ENCODE measurements at places on chromosomes 4 and X. TPM values are rescaled to one million over a fixed set of nuclear protein-coding genes. Genes with fewer than 3 reads are reported as not detected.

DNA sequence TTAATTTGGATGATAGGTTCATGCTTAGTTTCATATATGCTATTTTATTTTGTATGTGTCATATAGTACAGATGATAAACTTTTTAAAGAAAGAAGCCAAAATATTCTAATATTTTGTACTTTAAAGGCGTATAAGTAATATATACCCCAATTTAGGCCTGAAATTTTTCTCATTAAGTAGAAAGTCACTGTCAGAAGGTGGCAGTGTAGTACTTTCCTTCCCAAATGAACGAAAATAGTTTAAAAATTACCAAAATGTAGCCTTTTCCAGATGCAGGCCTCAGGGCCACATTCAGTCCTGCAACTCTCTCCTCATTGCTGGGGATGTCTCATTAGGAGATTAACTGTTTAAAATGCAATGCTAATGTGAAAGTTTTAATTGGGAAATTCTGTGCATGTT is 1263.6 kb downstream of the C4orf33 start:
- DNase-seq = no peak
- H3K4me1 ChIP-seq = no peaks in the 10 kb centered on the region
- no peak overlapping the region for H3K27ac ChIP-seq

DNA sequence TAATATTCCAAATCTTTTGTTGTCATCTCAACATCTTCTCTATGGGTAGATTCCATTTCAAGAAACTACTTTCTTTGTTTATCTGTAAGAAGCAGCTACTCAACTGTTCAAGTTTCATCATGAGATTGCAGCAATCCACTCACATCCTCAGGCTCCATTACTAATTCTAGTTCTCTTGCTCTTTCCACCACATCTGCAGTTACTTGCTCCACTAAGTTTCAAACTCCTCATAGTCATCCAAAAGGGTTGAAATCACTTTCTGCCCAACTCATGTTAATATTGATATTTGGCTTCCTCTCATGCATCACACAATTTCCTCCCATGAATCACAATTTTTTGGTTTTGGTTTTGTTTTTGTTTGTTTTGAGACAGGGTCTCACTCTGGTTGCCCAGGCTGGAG is 35.7 kb downstream of the ADH5 start:
- peaks cover 5% of the 10 kb centered on the region for H3K4me1 ChIP-seq
- DNase-seq = no peak

DNA sequence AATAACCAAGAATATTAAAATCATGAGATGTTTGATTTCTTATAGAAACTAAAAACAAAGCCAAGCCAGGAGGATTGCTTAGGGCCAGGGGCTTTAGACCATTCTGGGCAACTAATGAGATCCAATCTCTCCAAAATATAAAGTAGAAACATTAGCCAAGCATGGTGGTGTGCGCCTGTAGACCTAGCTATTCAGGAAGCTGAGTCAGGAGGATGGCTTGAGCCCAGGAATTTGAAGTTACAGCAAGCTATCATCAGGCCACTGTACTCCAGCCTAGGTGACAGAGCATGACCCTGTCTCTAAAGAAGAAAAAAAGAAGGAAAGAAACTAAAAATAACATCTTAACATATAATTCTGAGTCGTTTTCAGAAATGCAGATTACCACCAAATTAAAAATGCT is 96.7 kb downstream of the NAF1 start:
- no peaks in the 10 kb centered on the region for H3K27me3 ChIP-seq
- no peaks in the 10 kb centered on the region for H3K36me3 ChIP-seq
- H3K27ac ChIP-seq = no peak overlapping the region
- H3K4me3 ChIP-seq = no peak overlapping the region
- no peak for DNase-seq

GRCh38 chr4:174554231-174554728 is 32.0 kb upstream of the HPGD start:
- no peaks in the 10 kb centered on the region for H3K27me3 ChIP-seq
- H3K36me3 ChIP-seq = no peaks in the 10 kb centered on the region
- H3K4me1 ChIP-seq = no peaks in the 10 kb centered on the region
- no peak overlapping the region for H3K4me3 ChIP-seq
- no peak overlapping the region for H3K27ac ChIP-seq
- DNase-seq = no peak

DNA sequence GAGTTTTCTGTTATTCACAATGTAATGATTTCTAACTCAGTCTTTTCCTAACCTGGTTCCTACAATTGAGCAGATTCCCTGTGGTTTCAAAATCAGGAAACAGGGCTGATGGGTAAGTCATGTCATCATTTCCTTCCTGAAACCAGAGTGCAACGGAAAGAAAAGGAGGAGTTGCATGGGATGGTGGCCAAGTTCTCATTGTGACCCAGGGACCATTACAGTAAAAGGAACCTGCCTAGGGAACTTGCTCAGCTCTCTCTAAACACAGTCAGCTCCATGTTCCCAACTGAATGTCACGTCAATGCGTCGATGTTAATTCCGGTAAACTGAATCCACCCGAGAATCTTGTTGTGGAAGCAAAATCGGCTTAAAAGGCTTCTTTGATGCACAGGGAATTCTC is 51.2 kb downstream of the LGI2 start:
- H3K27ac ChIP-seq = no peak overlapping the region
- H3K27me3 ChIP-seq = no peaks in the 10 kb centered on the region
- H3K4me3 ChIP-seq = peak overlapping the region; percentile 38
- H3K4me1 ChIP-seq = no peaks in the 10 kb centered on the region
- H3K36me3 ChIP-seq = no peaks in the 10 kb centered on the region

DNA sequence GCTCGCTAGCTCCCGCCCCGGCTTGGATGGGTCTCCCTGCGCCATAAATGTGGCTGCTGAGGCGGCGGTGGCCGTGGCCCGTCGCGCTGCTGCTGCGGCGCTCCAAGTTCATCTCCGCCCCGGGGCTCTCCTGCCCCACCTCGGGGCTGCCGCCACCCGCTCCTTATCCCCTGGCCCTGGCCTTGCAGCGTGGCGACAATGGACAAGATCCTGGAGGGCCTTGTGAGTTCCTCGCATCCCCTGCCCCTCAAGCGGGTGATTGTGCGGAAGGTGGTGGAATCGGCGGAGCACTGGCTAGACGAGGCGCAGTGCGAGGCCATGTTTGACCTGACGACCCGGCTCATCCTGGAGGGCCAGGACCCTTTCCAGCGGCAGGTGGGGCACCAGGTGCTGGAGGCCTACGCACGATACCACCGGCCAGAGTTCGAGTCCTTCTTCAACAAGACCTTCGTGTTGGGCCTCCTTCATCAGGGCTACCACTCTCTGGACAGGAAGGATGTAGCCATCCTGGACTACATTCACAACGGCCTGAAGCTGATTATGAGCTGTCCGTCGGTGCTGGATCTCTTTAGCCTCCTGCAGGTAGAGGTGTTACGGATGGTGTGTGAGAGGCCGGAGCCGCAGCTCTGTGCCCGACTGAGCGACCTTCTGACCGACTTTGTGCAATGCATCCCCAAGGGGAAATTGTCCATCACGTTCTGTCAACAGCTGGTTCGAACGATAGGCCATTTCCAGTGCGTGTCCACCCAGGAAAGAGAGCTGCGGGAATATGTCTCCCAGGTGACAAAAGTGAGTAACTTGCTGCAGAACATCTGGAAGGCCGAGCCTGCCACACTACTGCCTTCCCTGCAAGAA is 763 bp downstream of the USP38 start:
- peaks cover under 1% of the 10 kb centered on the region for H3K36me3 ChIP-seq
- DNase-seq = no peak
- H3K27ac ChIP-seq = peak overlapping the region; percentile 76
- peaks cover 3% of the 10 kb centered on the region for H3K4me1 ChIP-seq
- peak overlapping the region; percentile 81 for H3K4me3 ChIP-seq
- no peaks in the 10 kb centered on the region for H3K27me3 ChIP-seq

DNA sequence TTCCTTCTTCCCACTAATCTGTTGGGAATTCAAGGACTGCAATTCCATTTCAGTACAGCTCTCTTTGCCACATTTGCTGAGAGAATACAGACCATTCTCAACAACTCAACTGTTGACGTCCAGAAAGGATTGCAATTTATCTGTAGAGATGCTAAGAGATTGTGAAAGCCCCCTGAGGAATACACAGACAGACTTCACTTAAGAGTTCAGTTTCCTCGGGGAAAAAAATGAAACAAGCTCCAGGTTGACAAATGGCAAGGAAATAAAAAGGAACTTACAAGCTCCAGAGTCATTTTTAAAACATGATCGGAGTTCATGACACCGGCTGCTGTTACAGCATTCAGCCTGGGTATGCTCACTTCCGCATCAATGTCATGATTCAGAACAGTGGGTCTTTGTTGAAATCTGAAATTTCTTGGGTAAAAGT is 13.8 kb downstream of the TLR10 start:
- H3K27ac ChIP-seq = no peak overlapping the region
- H3K4me3 ChIP-seq = no peak overlapping the region
- no peak for DNase-seq
- no peaks in the 10 kb centered on the region for H3K36me3 ChIP-seq
- no peaks in the 10 kb centered on the region for H3K4me1 ChIP-seq
- H3K27me3 ChIP-seq = no peaks in the 10 kb centered on the region

GRCh38 chrX:13837290-13837745 is 20.4 kb upstream of the GPM6B start:
- no peaks in the 10 kb centered on the region for H3K4me1 ChIP-seq
- H3K36me3 ChIP-seq = no peaks in the 10 kb centered on the region
- no peaks in the 10 kb centered on the region for H3K27me3 ChIP-seq
- no peak overlapping the region for H3K4me3 ChIP-seq
- H3K27ac ChIP-seq = no peak overlapping the region

GRCh38 chr4:97317201-97317600 is 826.1 kb downstream of the STPG2 start:
- DNase-seq = no peak
- H3K27me3 ChIP-seq = no peaks in the 10 kb centered on the region
- H3K4me1 ChIP-seq = no peaks in the 10 kb centered on the region
- H3K36me3 ChIP-seq = no peaks in the 10 kb centered on the region
- H3K27ac ChIP-seq = no peak overlapping the region

DNA sequence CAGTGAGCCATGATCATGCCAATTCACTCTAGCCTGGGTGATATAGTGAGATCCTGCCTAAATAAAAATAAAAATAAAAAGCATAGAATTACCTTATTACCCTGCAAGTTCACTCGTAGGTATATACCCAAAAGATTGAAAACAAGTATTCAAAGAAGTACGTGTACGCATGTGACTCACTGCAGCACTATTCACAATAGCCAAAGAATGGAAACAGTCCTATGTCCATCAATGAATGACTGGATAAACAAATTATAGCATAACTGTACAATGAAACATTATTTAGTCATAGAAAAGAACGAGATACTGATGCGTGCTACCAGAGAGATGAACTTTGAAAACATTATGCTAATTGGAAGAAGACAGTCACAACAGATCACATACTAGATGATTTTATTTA is 204.6 kb upstream of the DIAPH2 start:
- no peaks in the 10 kb centered on the region for H3K4me1 ChIP-seq
- no peak overlapping the region for H3K27ac ChIP-seq
- no peaks in the 10 kb centered on the region for H3K36me3 ChIP-seq
- no peak overlapping the region for H3K4me3 ChIP-seq
- no peak for DNase-seq
- no peaks in the 10 kb centered on the region for H3K27me3 ChIP-seq

PRDX4 gene
- total RNA-seq = 106 TPM

PNCK gene
- 2.3 TPM for total RNA-seq

GDPD2 gene
- total RNA-seq = 0.33 TPM
